ENCODE measurements at places on chromosomes 11 and 22.

DNA sequence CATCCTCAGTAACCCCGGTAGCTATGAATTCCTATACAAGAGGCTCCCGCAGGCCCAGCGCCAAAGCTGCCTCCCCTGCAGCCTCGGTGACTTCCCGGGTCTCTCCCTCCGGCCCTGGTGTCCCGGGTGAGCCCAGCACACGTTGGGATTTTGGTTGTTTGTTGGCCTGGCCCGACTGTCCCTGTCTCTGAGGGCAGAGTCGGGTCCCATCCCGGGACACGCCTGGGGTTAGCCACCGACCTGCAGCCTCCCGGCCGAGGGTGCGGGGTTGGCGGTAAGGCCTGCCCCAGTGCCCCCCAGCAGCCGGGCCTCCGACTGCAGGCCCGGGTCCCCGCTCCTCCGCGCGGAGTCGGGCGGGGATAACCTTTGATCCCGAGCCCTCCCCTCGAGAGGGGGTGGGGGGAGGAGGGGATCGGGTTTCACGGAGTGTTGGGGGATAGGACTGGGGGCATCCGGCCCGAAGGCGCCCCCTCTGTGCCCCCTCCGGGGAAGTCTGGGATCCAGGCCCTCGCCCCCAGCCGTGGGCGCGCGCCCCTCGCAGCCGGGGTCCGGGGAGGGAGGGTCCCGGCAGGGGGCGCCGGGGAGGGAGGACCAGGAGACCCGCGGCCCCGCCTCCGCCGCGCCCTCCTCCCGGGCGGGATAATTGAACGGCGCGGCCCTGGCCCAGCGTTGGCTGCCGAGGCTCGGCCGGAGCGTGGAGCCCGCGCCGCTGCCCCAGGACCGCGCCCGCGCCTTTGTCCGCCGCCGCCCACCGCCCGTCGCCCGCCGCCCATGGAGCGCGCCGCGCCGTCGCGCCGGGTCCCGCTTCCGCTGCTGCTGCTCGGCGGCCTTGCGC, at the start of gene FBLN1:
FBLN1 (plus strand) TSS at position 669 of the 835 bp plus-strand sequence; CDS start at position 772, 103 bp downstream.
- no peak for DNase-seq

DNA sequence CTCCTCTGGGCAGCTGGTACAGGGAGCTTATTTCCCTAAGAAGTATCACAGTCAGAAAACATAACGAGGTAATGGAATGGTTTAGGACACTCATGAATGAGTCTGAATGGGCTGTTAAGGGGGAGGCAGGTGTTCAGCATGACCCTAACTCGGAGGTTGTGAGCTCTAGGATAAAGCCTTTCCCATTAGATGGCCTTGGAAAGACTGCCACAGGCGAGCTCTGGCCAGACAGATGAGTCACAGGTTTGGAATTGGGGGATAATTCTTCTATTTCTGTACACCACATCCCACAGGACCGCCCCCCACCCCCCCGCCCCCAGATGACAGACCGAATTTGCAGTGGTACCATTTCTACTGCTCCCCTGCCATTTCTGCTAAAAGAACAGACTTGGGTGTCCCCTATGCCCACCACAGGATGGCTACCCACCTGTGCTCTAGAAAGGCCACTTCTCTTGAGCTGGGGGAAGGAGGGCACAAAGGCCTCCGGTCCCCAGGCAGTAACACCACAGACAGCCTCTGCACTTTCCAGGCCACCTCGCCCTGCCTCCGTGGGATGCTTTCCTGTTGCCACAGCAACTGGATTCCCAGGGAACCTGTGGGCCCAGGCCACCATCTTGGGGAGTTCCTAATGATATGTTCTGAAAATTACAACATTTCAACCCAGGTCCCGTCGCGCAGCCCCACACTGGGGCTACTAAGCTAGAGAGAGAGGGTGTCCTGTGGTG, 76.7 kb downstream of the TRIM29 start:
- DNase-seq, result no peak

DNA sequence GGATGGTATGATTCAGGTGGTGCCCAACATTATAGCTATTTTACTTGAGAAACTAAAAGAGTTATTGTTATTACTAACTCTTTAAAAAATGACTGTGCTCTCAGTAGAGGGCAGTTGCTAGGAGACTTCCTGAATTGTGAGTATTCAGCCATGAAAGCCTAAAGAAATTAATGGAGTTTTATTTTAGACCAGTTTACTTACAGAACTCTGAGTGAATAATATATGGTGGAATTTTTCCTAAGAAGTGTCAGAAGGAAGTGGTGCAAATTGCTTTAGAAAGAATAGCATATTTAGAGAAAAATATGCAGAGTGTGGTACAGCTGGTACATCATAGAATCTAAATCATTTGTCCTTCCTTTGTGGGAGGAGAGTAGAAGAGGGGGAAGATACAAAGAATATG, 689.9 kb upstream of the CCDC90B start:
- no peak for DNase-seq

GRCh38 chr11:106706355-106706754, 311.9 kb downstream of the GUCY1A2 start:
- no peak for DNase-seq

GRCh38 chr22:24142241-24142640, 39.0 kb upstream of the SUSD2 start:
- no peak for DNase-seq

GRCh38 chr11:102912482-102912830, 37.7 kb upstream of the MMP12 start:
- no peak for DNase-seq

DNA sequence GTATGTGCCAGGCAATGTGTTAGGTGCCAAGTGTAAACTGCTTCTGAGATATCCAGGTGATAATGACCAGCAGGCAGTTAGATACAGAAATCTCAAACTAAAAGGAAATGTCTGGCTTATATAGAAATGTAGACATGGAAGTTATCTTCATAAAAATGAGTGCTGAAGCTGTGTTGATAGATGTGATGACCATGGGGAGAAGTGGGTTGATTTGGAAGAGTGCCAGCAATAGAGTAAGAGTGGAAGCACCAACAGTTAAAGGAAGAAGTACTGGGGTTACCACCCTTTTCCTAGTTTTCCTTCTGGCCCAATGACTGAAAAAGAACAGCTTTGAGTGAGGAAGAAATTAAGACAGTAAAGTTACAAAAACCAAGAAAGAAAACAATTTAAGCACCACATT, 68.5 kb downstream of the C2CD3 start:
- DNase-seq, result no peak

GRCh38 chr11:17219016-17219415, 11.2 kb upstream of the PIK3C2A start:
- DNase-seq, result no peak
